ENCODE measurements at places on chromosomes 2 and 18. TPM values are rescaled to one million over a fixed set of nuclear protein-coding genes. Genes with fewer than 3 reads are reported as not detected.

DNA sequence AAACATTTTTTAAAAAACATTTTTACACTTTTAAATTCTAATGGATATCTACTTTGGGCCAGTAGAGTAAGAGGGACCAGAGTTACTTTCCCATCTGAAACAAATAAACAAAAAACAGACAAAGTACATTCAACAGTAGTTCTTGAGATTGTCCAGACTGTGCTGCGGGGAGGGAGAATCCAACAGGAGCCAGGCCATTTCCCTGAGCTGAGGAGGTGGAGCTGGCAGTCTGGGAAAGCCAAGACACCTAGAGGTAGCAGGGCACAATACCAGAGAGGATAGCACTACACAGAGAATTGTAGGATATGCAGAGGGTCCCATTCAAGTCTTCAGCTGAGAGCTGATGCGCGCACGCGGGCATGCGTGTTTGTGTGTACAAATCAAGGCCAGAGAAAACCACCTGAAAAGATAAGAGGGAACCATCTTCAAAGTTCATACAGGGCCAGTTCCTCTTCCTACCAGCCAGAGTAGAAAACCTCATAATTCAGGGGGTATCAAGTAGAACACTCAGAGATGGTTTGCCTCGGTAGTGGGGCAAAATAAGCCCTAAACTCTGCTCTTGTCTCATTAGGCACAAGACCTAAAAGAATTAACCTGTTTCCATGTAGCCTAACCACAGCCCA lies 44.0 kb downstream of the PTRHD1 start:
- DNase-seq: no peak

- no peak for DNase-seq
Observed at GRCh38 chr2:239752951-239753350, 272.2 kb downstream of the NDUFA10 start.

- DNase-seq: no peak
Observed at GRCh38 chr2:136917411-136917881, 152.1 kb downstream of the THSD7B start.

GRCh38 chr2:123500346-123500745 lies 524.7 kb upstream of the CNTNAP5 start:
- DNase-seq: no peak

DNA sequence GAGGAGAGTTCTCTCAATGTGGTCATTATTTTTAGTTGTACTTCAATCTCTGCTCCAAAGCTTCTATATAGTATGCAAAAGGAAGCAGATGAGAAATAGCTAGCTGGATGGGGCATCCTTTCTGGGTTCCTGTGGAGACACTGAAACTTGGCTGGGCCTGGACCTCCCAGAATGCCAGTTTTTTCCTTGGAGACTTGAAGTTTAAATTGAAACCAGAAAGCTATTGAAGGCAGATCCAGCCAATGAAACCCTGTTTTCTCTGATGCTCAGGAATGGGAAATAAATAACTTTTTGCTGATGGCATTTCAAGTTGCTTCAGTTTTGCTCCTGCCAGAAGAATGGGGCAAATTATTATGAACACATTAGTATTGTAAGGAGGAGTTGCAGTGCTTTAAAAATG lies 2.9 kb downstream of the SETBP1 start:
- DNase-seq: no peak

DNA sequence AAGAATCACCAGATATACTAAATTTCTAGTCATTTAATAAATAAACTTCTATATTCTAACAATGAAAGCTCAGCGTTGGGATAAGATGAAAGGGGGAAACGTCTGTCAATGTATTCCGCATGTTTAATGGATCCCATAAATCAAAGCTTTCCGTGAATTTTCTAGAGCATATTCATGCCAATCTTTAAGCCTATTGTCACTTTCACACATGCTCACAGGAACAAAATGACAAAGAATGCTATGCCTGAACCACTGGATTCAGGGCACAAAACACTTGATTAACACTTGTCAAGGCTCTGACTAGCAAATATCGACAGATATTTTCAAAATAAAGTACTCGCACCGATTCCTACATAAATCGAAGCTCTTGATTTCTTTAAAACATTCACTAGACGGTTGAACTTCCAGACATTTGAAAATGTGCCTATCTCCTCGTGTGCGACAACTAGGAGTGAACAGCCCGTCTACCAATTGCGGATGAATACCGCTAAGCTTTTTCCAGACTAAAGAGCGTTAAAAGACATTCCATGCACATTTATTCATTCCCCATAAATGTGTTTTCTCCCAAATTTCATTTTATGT lies 1.8 kb downstream of the TLK1 start:
- no peak for DNase-seq

DNA sequence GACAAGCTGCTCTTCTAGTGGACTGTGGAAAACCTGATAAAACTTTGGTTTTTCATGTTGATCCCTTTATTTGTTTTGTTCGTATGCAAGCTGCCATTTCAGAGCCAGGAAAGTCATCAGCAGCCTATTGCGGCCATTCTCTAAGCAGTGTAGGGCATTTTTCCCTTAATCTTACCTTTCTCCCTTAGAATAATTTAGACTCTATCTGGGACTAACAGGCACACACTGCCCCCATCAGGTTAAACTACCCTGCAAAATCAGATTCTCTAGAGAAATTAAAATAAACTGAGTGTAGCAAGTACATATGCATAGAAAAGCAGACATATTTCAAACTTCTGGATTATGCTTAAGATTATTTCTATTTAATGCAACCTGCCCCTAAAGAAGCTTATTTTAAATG lies 347.5 kb downstream of the METTL4 start:
- DNase-seq: no peak

DNA sequence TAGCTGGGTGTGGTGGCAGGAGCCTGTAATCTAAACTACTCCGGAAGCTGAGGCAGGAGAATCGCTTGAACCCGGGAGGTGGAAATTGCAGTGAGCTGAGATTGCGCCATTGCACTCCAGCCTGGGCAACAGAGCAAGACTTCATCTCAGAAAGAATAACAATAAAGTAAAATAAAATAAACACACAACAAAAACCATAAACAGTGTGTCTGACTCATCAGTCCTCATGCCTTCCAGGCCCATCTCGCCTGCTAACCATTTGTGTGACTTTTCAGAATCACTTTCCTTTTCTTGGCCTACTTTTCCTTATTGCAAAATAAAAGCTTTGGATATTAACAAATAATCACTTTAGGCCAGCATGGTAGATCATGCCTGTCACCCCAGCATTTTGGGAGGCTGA lies 42.0 kb upstream of the ASXL2 start:
- no peak for DNase-seq

DNA sequence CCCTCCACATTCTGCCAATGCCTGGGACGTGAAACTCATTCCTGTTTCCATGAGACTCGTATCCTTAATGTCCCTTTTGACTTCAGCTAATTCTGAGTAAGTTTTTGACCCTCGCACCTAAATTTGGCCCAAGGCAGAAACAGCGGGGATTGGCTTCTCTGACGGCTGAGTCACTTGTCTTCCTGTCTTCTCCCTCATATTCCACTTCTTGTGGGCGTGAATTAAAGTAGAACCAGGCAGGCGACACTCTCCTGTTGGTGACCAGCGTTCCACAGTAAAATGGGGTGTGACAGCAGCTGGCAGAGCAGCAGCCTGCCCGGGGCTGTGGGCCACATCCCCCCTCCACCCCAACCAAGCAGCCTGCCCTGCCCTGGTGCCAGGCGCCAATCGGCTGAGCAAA lies 15.5 kb downstream of the TTC32 start:
- no peak for DNase-seq

DNA sequence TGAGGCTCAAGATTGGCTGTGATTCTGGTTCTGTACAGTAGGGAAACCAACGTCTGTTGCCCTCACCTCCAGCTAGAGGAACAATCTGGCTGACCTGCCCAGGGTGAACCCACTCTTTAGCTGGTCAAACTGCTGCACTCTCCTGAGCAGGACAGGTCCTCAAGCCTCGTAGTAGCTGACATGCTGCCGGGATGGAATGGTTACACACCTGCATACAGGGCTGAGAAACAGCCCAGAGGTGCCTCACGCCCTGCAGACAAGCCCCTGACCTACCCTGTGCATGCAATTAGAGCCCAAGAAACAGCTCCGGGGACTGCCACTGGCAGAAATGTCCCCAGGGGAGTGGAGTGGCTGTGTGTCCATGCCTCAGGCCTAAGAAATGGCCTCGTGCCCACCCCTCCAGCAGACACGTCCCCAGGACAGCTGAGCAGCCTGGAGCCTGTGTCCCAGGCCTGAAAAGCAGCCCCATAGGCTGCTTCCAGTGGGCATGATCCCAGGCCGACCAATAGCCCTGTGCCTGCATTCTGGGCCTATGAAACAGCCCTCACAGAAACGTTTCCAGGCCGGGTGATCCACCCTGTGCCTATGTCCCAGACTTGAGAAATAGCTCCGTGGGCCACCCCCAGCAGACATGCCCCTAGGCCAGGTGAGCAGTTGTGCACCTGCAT lies 25.4 kb downstream of the BOLL start:
- DNase-seq: no peak

GRCh38 chr2:117828870-117829269 lies 14.4 kb downstream of the DDX18 start:
- DNase-seq: no peak

GRCh38 chr2:12636837-12637581 lies 79.7 kb upstream of the TRIB2 start:
- DNase-seq: no peak

DNA sequence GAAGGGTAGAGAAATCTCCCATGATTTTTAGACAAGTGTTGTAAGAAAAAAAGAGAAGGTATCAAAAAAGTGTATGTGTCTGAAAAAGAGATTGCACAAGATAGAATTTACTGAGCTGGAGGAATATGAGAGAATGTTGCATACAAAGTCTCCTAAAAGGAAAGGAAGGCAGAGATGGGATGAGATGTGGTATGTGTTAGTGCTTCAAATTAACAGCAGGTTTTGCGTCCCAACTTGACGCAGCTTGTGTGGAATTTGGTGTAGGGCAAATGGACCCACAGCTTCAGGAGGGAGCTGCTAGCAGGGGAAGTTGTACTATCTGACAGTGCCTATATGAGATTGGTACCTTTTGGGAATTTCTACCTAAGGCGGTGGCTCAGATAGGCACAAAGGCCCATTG lies 9.0 kb upstream of the RASGRP3 start:
- DNase-seq: no peak

GRCh38 chr18:3704556-3705344 lies 254.8 kb downstream of the TGIF1 start:
- DNase-seq: no peak

GRCh38 chr18:70598406-70598805 lies 309.6 kb downstream of the SOCS6 start:
- no peak for DNase-seq

GRCh38 chr2:213057977-213058376 lies 93.4 kb downstream of the IKZF2 start:
- DNase-seq: no peak

DNA sequence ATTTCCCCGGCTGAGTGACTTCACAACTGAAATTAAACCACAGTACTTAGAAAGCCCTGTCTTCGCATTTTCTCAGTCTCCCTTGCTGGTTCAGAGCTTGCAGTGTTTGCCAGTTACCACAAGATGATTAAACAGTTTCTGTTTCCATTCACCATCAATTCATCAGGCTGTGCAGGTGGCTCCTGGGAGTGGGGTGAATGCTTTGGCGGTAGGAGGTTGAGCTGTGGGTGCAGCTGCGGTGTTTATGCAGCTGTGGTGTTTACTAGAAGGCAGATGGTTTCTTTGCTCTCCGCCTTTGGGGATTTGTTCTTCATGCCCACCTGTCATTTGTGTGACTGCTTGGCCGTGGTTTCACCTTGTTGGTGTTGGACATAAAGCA lies 16.1 kb downstream of the ACOXL start:
- DNase-seq: peak; percentile 69

DNA sequence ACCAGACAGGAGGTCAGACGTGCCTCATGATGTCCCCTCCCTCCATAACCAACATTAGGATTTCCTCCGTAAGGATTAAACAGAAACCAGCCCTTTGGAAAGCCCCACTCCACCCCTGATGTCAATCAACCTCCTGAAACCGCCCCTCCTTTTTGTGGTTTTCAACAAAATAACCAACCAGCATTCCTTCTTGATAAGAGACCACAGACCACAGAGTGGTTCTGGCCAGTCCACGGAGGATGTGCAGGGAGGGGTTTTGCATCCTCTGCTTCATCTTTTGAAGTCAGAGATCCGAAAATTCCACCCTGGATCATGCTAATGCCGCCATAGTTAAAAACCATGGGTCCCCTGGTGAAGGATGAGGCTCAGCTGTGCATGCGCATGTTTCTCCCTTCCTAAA lies 180.0 kb upstream of the CCDC150 start:
- DNase-seq: no peak

TCF23 gene
- total RNA-seq: not detected

ADCY3 gene
- 51.4 TPM for total RNA-seq

CCDC121 gene
- not detected for total RNA-seq

CDH19 gene
- total RNA-seq: not detected

RAB3GAP1 gene
- total RNA-seq: 36.2 TPM

CDCA7 gene
- 82.5 TPM for total RNA-seq

STPG4 gene
- total RNA-seq: not detected

IL36A gene
- not detected for total RNA-seq

Measured in activated naive CD4-positive, alpha-beta T cell treated with anti-CD3 and anti-CD28 coated beads, Interleukin-2, amount 50 U/mL, for 72 hours (primary cell).